ENCODE measurements at places on chromosomes 13 and 19.

- DNase-seq: no peak
Observed at GRCh38 chr13:109816808-109817203, 30.4 kb upstream of the IRS2 start.

- no peak for DNase-seq
Observed at GRCh38 chr13:23477101-23477500, 43.6 kb upstream of the SACS start.

DNA sequence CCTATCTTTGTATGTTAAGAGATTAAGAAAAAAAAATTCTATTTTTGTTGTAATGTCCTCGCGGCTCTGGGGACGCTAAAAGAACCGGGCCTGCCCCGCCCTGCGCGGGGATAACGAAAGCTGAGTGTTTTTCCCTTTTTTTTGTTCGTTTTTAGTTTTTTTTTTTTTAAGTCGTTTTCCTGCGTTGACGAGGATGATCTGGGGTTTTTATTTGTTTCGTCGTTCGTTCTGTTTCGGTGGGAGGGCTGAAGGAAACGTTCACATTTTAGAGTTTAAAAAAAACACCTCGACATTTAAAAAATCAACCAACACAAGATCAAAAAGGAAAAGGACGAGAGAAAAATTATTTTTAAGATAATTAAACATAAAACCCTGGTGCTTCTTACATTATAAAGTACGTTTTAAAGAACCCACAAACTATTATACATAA lies 5.6 kb downstream of the LYL1 start:
- no peak for DNase-seq

DNA sequence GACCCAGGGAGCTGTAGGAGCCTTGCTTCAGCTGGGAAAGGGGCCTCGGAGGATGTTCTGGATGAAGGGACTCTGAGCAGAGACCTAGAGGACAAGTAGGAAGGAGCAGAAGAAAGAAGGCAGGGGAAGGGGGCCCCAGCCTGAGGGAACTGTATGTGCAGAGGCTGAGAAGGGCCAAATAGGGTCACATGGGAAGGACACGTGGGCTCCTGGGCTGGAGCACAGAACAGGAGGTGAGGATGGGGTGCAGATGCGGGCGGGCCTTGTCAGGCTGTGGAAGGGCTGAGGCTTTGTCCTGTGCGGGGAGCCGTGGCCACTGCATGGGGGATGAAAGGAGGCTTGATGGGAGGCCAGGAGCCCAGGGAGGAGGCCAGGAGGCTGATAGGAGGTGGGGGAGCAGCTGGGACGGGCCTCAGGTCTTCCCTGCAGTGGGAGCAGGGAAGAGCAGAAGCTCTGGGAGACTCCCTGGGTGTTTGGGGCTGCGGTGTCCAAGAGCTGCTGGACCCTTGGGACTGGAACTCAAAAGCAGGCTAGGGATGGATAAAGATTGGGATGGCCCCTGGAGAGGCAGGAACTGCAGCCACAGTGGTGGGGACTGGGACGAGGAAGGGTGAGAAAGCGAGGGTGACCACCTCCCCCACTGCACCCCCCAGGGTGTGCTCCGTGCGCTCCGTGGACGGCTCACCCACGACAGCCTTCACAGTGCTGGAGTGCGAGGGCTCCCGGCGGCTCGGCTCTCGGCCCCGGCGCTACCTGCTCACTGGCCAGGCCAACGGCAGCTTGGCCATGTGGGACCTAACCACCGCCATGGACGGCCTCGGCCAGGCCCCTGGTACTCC lies 11.4 kb upstream of the LTBP4 start:
- DNase-seq: no peak

- peak; percentile 27 for DNase-seq
Observed at GRCh38 chr19:52190487-52191293, 838 bp downstream of the PPP2R1A start.

DNA sequence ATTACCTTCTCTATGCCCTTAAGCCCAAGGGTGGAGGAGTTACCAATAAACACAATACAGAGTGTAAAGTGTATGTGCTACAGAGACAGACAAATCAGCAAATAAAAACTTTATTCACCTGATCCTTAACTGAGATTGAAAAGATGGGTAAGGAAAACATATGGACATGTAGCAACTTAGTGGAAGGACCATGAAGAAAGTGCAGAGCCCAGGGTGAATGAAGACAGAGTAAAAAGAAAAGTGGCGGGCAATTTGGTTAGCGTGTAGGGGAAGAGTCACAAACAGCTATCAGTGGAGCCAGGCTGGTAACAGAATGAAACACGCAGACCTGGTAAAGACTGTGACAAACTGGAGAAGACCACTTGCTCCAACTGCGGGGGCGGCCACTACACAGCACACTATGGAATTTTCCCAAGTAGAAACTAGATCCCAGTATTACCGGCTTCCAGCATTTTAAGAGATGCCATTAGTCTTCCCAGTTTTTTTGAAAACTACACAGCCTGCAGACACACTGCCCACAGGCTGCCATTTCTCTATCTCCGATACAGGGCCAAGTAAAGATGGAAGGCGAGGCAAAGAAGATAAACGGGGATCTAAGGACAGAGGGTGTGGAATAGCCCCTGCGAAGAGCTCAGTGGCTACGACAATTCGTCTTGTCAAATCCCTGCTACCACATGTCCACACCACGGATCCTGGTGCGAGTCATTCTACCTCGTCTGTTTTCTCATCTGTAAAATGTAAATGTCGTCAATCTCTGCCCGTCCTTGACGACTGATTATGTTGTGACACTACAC lies 1.2 kb downstream of the UQCRFS1 start:
- DNase-seq: no peak

DNA sequence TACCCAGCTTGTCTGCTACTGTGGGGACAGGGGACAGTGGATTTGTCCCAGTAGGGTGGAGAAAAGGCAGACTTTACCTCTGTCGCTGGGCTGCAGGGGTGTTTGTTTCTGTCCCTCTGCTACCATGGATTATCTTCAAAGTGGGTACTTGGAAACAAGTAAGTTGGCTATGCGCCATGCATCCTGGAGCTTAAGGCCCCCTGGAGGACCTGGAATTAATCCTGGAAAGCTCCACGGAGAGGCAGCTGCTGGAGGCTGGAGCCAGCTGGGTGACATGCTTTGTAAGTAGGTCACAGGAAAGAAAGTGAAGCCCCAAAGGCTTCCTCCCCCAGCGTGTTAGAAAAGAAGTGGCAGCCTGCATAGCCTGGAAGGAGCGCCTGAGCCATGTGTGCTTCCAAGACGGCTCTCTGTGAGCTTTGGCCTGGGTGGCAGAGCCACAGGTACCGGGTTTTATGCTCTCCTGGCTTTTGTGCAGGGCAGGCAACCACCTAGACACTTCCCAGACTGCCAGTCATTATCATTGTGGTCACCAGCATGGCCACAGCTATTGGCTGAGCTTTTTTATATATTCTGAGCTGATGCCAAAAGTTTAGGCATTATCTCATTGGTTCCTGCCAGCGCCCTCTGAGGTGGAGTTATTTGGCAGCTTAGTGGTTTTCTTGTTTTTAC lies 9.5 kb downstream of the B3GLCT start:
- no peak for DNase-seq

GRCh38 chr13:30862707-30863106 lies 43.4 kb upstream of the MEDAG start:
- no peak for DNase-seq

GRCh38 chr13:33494596-33495204 lies 209.1 kb upstream of the STARD13 start:
- no peak for DNase-seq

- DNase-seq: no peak
Observed at GRCh38 chr13:36038785-36039555, 92.2 kb downstream of the DCLK1 start.

Measured in neuronal stem cell (in vitro differentiated cells).